ENCODE measurements at places on chromosomes 2 and 18.

GRCh38 chr18:70036771-70037347 is 89.2 kb upstream of the CD226 start:
- DNase-seq, result no peak

- no peak for DNase-seq
These were observed 73.1 kb downstream of the EIF2AK3 start for GRCh38 chr2:88554189-88554588.

DNA sequence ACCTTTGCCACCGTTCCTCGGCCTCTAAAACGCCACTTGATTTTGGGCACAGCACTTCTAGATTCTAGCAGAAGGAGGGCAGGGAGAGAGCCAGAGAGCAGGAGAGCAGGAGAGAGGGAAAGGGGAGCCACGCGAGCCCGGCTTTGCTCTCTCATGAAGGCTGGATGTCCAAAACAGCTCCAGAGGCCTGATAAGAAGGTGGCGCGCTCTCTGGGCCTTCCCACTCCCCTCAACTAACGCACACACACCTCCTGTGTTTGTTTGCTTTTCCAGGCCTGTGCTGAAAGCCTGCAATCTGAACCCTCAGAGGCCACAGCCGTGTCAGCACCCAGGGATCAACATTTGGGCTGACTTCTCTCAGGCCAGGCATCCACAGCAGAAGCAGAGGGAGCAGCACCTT is 184.8 kb upstream of the SOX11 start:
- no peak for DNase-seq

DNA sequence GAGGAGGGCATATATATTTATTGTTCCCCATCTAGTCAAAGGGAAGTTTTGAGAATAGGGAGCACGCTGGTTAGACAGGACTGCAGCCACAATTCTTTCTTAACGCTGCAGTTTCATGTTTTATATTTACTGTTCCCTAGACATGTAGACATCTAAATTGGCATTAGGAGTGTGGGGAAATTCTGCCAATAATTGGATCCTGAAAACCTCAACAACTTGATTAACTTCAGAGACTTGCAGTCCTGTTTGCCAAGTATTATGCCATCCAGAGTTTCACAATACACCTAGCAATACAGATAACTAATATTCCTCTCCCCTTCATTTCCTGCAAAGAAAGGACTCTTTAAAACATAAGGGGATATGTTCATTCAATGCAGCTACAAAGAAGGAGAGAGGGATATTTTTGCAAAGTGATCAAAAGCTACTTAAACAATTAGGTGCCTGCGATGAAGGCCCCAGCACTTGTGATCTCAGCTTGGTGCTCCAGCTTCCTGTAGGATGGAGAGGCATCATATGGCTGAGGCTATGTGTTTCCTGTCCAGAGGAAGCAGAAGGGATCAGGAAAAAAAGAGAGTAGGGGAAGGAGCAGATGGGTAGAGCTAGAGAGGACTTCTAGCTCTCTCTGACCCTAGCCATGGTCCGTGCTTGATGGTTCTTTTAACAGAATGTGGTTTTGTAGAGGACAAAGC is 264.4 kb downstream of the MTX2 start:
- DNase-seq, result no peak

DNA sequence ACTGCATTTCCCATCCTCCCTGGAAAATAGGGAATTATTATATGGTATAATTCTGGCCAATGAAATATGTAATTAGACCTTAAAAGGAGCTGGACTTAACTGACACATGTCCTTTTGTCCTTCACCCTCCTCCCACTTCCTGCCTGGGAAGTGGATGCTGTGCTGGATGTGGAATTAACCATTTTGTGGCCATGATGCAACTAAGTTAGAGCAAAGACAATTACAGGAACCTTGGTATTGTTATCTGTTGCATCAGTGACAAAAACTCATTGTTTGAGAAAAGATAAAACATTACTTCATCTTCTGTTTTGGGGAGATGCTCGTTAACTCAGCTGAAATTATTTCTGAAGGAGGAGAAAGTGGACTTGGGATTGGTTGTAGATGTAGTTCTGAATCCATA is 227.7 kb upstream of the BOD1L2 start:
- no peak for DNase-seq

GRCh38 chr2:6721395-6721794 is 144.3 kb downstream of the CMPK2 start:
- DNase-seq, result no peak

DNA sequence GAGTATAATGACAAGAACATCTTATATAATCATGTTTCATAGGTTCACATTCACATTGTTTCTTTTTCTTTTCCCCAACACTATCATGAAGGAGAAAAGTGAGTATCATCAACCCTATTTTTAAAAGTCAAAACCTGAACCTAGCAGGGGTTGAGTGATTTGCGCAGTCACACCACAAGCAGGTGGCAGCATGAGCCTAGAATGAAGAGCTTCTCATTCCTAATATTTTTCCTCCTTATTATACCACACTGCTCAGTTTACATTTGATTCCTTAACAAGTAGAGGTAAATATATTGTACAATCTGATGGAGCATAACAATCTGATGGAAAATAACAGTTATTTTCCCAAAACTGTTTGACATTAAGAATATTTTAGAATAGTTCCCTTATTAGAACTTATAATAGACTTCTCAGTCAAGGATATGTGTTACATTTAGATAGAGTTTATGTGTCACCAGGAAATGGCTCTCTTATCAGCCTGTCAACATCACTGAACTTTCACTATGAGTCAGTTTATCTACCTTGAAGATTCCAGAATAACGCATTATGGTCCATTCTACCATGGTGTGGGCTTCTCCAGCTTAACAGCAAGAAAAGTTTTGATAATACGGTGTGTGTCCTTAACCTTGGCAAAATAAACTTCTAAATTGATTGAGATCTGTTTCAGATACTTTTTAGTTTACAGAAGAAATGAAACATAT is 119.5 kb downstream of the NEB start:
- no peak for DNase-seq

GRCh38 chr2:219886615-219887014 is 259.2 kb downstream of the SLC4A3 start:
- no peak for DNase-seq

DNA sequence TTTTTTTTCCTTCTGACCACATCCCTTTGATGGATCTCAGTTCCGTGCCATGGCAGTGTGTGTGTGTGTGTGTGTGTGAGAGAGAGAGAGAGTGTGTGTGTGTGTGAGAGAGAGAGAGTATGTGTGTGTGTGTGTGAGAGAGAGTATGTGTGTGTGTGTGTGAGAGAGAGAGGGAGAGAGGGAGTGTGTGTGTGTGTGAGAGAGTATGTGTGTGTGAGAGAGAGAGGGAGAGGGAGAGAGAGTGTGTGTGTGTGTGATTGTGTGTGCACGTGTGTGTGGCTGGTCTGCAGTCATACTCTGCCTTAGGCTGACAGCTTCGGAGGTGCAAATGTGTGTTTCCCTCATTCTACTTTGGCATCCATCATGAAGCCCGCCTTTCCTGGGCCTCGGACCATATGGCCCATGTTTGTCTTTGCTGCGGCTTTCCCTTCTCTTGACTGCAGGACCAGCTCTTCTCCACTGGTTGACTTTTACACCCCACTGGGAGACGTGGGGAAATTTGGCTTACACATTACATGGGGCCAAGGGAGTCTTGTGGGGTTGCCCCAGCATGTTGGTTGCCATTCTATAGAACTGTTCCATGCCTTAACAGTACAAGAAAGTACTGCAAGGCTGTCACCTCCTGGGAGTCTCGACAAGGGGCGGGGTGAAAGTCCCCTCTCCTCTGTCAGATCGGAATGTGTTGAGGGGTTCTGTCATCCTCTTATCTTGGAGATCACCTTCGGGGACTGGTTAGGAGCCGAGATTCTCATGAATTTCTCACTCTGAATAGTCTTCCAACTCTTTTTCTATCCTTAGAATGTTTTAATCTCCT is 21.6 kb downstream of the TSN start:
- no peak for DNase-seq

DNA sequence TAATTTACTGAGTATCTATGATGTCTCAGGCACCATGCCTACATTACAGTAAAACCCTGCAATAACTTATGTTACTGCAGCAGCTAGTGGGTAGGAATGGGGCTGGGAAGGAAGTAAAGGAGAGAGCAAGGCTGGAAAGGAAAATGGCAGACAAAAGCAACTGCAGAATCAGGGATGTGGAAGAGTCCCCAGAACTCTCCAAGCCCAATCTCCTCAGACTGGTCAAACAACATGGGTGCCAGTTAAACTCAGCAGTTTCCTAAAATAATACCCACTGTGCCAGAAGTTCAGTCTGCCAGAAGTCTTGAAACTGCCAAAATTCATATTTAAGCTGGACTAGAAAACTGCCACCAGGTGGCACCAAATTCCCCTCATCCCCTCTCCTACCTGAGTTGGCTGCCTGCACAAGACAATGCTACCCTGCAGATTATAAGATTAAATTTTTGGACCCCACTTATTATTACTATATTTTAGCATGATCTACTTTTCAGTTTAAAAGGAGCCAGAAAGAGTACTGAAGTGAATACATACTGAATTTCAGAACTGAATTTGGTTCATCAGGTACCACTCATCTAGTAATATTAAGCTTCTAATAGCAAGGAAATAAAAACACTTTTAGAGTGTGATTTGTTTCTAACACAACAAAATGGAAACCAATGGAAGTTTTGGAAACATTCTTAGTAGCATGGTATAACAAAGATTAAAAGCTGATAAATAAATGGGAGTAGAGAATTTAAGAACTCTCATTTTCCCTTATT is 86.8 kb upstream of the DNER start:
- peak; percentile 17 for DNase-seq

DNA sequence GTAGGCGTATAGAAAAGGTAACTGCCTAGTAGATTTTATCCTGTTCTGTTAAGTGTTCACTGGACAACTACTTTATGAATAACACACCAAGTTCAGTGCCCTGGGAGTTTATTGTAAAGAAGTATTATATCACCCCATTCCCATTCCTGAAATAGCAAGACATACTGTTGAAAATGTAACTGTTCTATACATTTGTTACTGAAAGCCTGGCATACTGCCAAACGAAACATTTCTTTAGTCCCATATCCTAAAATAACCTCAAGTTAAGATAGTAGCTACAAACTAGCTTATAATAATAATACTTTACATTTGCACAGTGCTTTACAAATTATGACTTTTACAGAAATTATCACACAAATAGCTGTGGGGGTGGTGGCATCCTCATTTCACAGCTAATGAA is 25.1 kb downstream of the SPDYA start:
- DNase-seq, result no peak

- no peak for DNase-seq
These were observed 47.3 kb upstream of the MGAT5 start for GRCh38 chr2:134206573-134206972.

- no peak for DNase-seq
These were observed 428.3 kb downstream of the MBD2 start for GRCh38 chr18:53796040-53796729.

GRCh38 chr2:47534179-47534919 is 131.4 kb downstream of the MSH2 start:
- DNase-seq, result no peak

- no peak for DNase-seq
These were observed 29.6 kb upstream of the C2orf15 start for GRCh38 chr2:99111945-99112344.

DNA sequence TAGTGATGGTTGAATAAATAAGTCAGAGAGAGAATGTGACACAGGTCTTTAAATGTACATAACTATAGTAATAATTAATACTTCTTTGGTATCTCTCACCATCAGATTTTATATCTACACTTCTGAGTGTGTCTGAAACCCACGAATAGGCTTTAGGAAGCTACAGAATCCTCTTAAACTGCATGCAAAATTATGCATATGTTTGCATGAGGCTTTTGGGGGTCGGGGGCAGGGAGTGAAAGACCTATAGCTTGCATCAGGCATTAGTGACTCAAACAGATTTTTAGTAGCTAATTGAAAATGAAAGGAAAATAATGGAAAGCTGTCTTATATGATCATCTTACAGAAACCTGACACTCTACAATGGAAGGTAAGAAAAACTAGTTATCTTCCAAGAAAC is 14.9 kb downstream of the LRPPRC start:
- DNase-seq, result no peak

GRCh38 chr2:9554921-9555296 is 721 bp downstream of the ADAM17 start:
- DNase-seq, result peak; percentile 41

DNA sequence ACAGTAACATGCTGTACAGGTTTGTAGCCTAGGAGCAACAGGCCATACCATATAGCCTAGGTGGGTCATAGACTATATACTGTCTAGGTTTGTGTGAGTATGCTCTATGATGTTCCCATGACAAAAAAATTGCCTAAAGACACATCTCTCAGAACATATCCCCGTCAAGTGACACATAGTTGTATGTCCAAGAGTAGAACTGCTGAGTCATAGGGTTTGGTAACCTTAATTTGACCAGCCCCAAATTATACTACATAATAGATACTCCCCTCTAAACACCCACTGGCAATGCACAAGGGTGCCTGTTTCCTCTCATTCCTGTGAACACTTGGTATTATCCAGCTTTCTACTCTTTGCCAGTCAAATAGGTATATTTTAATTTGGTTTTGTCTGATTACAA is 161.6 kb downstream of the LCLAT1 start:
- DNase-seq, result no peak

- peak; percentile 90 for DNase-seq
These were observed at the start of gene MTIF2 for GRCh38 chr2:55268907-55269644. Gene MTIF2, minus strand, starts transcription at chr2:55269231. Its CDS starts 5,373 bp downstream, at chr2:55263858.

- no peak for DNase-seq
These were observed 15.4 kb upstream of the XDH start for GRCh38 chr2:31429759-31430438.

- DNase-seq, result no peak
These were observed 12.6 kb downstream of the TEX51 start for GRCh38 chr2:126911111-126911796.

DNA sequence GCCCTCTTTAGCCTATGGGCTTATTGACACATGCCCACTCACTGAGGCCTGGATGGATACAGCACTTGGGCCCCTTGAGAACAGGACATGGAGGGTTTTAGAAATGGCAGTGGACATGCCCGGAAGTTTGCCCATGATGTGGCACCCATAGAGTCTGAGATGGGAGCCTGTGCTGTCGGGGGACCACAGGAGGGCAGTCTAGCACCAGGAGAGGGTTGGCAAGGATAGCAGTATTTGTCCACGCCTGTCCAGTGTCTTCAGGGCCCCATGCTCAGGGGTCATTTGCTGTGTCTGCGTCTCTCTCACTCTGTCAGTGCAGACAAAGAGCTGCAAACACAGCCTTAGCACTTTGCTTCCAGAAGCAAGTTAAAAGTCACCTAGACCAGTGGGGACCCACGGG is 48.7 kb downstream of the IL1RL2 start:
- no peak for DNase-seq

DNA sequence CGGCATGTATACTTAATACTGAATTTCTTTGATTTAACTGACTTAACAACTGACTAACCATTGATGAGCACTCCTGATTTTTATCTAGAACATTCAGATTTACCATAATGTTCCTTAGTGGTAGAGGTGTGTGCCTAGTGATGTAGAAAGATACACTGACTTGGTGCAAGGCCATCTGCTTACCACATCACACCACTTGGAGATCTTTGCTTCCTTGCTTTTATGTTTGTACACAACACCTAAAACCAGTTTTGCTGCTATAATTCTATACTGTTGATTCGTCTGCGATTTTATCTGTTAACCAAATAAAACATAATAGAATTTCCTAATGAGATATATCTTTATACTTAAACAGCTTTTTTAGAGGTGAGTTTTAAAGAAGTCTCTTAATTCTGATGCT is 3.9 kb upstream of the FARP2 start:
- DNase-seq, result no peak

GRCh38 chr2:71858071-71858470 is 289.6 kb downstream of the CYP26B1 start:
- no peak for DNase-seq

- peak; percentile 14 for DNase-seq
These were observed 92.5 kb upstream of the MAP2 start for GRCh38 chr2:209331291-209331844.

All from left renal pelvis (tissue), 4 donors.